ENCODE measurements at places on chromosomes 3 and 15. TPM values are rescaled to one million over a fixed set of nuclear protein-coding genes. Genes with fewer than 3 reads are reported as not detected.

Gene CLDN1
- total RNA-seq = 3.0 TPM

Gene ENTPD3
- total RNA-seq = 17.8 TPM

Gene CMTM8
- total RNA-seq = 1.4 TPM

Gene FANCD2OS
- total RNA-seq = not detected

Gene PARP9
- total RNA-seq = 9.7 TPM

Gene SRPRB
- total RNA-seq = 45.9 TPM

Gene TMEM40
- not detected for total RNA-seq

Gene SLC12A6
- 37.1 TPM for total RNA-seq

Gene TMEM207
- total RNA-seq = not detected

Gene ZPLD1
- total RNA-seq = 0.46 TPM

Gene CCDC191
- 10.6 TPM for total RNA-seq

Gene TEX9
- total RNA-seq = 61.6 TPM

Gene LRTM1
- not detected for total RNA-seq

Gene CAPN3
- 2.5 TPM for total RNA-seq

Gene HCN4
- total RNA-seq = 5.1 TPM

Data from diencephalon (tissue), 1 donor.